Upper lobe of left lung (tissue), 6 donors: ENCODE measurements at places on chromosomes 7 and 10. TPM values are rescaled to one million over a fixed set of nuclear protein-coding genes. Genes with fewer than 3 reads are reported as not detected.

DNA sequence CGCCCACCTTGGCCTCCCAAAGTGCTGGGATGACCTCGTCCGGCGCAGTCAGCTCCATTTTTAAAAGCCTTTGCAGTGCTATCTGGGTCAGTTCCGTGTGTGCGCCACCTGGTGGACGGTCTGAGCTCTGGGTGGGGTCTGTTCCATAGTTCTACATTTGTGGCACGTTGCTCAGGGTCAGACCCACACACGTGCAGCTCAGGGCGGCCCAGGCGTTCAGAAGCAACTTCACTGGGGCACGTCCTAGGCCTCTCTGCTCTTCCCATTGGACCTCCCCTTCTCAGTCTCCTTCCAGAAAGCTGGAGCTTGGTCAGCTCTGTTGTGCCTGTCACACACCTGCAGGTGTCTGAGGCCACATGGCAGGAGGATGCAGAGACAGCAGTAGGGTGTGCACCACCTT, 137.9 kb downstream of the DNAJB6 start:
- no peak overlapping the region for H3K27ac ChIP-seq
- H3K36me3 ChIP-seq: no peaks in the 10 kb centered on the region
- no peaks in the 10 kb centered on the region for H3K27me3 ChIP-seq
- DNase-seq: no peak
- H3K4me1 ChIP-seq: no peaks in the 10 kb centered on the region

GRCh38 chr7:27822245-27822644, 82.3 kb downstream of the TAX1BP1 start:
- no peaks in the 10 kb centered on the region for H3K27me3 ChIP-seq
- H3K4me1 ChIP-seq: no peaks in the 10 kb centered on the region
- H3K36me3 ChIP-seq: peaks cover 4% of the 10 kb centered on the region
- no peak overlapping the region for H3K4me3 ChIP-seq

C7orf33 gene
- total RNA-seq: not detected

DNA sequence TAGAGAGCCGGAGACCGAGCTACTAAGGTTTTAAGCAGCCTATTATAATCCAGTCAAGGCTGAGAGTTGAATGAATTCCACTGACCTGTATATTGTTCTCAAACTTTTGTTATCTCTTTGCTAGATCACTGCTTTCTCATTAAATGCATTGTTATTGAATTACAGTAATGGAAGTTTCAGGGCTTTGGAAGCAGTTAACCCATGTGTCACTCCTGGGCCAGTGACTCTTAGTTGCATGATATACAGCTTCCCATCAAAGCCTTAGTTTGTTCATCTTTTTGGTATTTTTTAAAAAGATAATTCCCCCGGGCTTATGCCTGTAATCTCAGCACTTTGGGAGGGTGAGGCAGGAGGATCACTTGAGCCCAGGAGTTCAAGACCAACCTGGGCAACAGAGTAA, 55.4 kb upstream of the KIAA1217 start:
- H3K4me3 ChIP-seq: no peak overlapping the region
- DNase-seq: no peak
- no peaks in the 10 kb centered on the region for H3K36me3 ChIP-seq

- DNase-seq: no peak
- H3K27ac ChIP-seq: no peak overlapping the region
- H3K4me1 ChIP-seq: no peaks in the 10 kb centered on the region
These were observed 98.3 kb downstream of the MKLN1 start for GRCh38 chr7:131425992-131426391.
